Activated T-helper 9 cell treated with anti-CD3 and anti-CD28 coated beads, Interleukin-2, amount 50 U/mL, for 16 hours (primary cell): ENCODE measurements at places on chromosomes 4 and X.

GRCh38 chr4:137408527-137409177 lies 123.6 kb downstream of the PCDH18 start:
- DNase-seq: no peak

- DNase-seq: no peak
Observed at GRCh38 chr4:164396439-164396838, 357.5 kb upstream of the SMIM31 start.

DNA sequence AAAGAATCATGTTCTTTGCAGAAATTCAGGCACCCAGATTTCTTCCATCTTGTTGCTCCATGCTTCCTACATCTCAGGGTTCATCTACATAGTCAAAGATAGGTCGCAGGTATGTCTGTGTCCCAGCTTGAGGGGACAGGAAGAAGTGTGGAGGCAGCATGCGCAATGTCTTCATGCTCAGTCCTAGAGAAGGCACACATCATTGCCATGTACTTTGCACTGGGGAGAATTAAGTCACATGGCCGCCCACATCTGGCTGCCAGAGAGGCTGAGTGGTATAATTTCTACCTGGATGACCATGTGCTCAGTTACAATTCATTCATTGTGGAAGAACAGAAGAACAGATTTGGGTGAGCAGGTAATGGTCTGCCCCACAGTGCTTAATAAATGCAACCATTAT lies 54.1 kb downstream of the GAB1 start:
- DNase-seq: no peak

DNA sequence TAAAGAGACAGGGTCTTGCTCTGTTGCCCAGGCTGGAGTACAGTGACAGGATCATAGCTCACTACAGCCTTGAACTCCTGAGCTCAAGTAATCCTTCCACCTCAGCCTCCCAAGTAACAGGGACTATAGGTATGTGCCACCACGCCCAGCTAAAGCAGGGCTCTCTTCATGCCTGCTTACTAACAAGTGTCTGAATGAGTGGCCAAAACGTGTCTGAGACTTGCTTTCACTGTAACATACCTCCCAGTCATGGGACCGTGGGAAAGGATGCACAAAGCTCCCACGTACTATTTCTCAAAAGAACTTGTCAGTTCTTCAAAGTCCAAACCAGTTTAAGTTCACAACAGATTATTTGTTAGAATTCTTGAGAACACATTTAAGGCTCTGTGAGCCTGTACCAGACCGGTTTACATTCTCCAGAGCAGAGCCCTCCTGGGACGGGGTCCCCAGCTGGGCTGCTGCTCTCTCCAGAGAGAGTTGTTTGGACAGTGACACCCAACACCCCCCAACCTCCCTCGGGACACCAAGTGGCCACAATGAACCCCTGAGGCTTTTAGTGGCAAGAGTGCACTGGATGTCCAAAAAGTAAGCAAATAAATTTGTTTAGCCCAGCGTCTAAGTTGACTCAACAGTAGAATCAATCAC lies 24.1 kb downstream of the SH3KBP1 start:
- no peak for DNase-seq

- DNase-seq: no peak
Observed at GRCh38 chr4:56979421-56980072, 851 bp downstream of the POLR2B start.

GRCh38 chrX:106726485-106727437 lies at the start of gene RNF128:
TSS of gene RNF128 (plus strand) at chrX:106726701. CDS start at chrX:106726914, 213 bp downstream.
- no peak for DNase-seq

GRCh38 chr4:80171251-80171650 lies 26.1 kb upstream of the PRDM8 start:
- DNase-seq: no peak

- no peak for DNase-seq
Observed at GRCh38 chr4:158371158-158371557, 150.5 kb upstream of the RXFP1 start.

DNA sequence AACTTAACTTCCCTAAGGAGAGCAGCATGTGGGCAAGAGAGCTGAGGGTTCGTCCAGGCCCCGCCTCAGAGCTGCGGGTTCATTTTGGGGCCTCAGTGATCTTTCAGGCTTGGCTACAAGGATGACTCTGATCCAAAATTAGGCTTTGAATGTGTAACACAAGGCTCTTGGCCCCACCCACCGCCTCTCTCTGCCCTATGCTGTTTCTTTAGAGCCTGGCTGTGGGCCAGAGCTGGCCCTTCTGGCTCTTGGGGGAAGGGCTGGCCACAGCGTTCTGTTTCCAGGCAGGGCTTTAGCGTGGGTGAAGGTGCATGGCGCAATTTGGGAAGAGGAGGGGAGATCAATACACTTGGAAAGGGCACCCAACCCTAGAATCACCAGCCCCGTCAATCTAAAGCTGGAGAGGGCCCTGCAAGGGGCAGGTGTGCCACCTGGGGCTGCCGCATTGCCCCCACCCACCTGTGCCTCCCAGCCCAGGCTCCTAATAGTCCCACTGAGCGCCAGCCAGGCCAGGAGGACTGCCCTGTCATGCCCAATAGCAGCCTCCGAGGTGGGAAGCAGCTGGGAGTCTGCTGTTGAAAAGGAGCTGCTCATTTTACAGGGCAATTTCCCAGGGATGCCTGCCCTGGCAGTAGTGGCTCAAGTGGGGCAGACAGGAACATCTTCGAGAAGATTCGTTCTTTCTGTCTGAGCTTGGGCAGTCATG lies 84.5 kb upstream of the MAML3 start:
- no peak for DNase-seq

DNA sequence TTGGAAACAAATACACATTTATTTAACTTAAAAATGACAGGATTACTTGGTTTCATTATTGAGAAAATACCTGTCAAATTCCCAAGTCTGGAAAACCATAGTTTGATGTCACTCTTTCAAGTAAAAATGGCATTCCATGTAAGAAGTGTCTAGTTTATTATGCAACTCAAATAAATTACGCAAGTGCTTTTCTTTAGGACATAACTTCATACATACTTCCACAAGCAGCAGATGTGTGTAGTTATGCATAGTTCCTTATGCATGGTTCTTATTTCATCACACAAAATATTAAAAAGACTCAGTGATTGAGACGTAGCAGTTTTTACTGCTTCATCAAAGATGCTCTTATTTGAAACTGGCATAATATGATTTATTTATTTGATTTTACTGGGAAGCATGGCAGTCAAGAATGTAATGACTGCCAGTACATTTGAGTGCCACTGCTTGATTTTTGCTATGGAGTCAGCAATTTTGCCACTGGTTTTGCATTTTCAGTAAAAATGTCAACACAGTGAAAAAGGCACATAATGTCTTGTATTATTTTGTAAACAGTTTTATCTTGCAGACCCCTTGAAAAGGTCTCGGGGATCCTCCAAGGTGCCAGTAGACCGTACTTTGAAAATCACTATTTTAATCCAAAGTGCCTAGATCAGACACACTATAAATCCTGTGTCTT lies 62.1 kb downstream of the CLCN3 start:
- no peak for DNase-seq

DNA sequence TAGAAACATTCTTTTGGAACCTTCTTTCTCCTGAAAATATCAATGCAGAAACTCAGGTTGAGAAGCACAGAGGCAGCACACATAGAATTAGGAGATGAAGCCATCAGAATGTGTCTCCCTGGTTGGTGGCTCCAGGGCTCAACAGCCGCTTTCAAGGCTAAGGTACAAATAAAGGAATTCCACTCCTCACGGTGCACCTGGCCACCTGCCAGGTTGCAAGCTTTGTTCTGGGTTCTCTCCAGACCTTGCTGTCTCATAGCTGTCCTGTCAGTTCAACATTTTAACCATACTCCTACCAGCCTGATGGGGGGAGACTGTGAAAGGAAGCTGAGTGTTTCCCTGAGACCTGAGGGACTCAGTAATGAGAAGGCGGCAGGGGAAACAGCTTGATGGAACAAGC lies 96.3 kb upstream of the HPF1 start:
- no peak for DNase-seq

- no peak for DNase-seq
Observed at GRCh38 chr4:77194366-77194765, 37.4 kb downstream of the CCNG2 start.

GRCh38 chr4:100569196-100569595 lies 51.4 kb upstream of the EMCN start:
- DNase-seq: no peak

GRCh38 chrX:46258356-46258755 lies 286.9 kb downstream of the ZNF674 start:
- no peak for DNase-seq

- DNase-seq: no peak
Observed at GRCh38 chr4:48361012-48361400, 19.7 kb downstream of the SLAIN2 start.

DNA sequence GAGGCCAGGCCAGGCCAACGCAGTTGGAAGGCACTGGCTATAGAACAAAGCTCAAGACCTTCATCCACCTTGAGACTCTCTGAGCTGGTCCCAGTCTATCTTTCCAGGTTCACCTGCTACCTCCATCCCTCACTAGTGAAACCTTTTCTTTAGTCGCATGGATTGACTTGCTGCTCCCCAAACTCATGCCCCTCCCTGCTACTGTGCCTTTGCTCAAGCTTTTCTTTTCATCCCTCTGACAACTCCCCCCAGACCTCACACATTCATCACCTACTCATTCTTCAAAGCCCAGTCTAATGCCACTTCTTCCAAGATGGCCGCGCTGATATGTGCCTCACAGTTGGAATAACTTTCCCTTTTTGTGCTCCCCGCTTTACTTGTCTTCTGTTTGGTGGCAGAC lies 58.0 kb downstream of the CNGA2 start:
- DNase-seq: no peak

DNA sequence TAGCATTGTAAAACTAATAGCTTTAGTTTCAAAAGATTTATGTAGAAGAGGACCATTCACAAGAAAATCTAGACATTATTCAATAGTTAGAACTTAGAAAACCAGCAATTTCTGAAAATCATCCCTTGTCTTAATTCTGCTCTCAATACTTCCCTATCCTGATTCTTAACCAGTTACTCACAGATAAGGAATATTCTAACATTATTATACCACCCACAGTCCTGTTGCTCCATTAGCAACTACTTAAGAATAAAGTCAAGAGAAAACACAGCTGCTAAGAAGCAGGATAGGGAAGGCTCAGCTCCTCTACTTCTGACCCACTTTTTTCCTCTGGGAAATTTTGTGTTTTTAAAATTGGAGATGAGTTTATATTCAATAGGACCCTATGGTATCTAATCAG lies 47.7 kb downstream of the PHKA1 start:
- DNase-seq: no peak
